ENCODE measurements at places on chromosomes 3 and 15.
A peak's percentile ranks its signal among the peaks of the same experiment; 100 is the strongest.

GRCh38 chr3:22704166-22704565, 499.0 kb upstream of the UBE2E2 start:
- DNase-seq = no peak

DNA sequence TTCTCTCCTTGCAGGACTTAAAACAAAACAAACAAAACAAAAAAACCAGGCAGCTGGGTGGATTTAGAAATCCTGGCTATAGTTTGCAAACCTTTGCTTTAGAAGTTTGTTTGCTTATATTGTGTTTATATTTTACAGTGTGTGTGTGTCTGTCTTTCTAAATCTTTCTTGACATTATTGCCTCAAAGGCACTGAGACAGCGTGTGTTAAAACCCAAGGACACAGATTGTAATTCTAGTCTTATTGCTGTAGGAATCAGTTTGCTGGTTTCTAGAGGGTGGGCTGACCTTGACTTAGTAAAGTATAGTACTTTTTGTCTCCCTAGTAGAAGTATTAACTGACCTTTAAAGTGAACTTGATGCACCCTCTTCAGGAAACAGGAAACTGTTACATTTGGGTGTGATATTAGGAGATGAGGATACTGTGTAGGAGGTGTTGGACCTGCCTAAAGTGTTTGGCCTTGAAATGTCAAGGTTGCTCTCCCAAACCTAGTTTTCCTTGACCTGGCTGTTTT, 71.0 kb downstream of the TCF12 start:
- no peak for DNase-seq

- no peak for DNase-seq
Measured at GRCh38 chr3:107831590-107831989, 259.2 kb downstream of the CD47 start.

GRCh38 chr3:45387636-45388348, 584 bp upstream of the LARS2 start:
- peak; percentile 0 for DNase-seq

DNA sequence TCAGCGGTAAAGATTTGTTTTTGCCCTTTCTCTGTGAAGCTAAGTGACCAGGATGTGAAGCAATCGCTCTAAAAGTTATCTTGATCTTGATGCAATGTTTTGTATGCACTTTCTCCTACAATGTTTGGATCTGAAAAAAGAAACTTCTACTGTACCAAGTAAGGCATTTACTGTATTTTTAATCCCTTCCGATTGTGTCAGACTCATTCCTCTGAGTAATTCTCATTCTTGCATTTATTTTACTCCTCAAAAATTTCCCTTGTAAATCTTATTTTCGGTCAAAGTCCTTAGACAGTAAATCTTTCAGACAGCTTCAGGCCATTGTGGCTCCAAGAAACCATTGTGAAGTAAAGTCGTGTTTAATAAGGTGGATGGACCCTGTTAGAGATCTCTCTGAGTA, 141.9 kb downstream of the TP63 start:
- DNase-seq = no peak
